Left lung (tissue), 14 donors: ENCODE measurements at places on chromosomes 7 and 10.

GRCh38 chr10:100895346-100895745 is 17.4 kb upstream of the SLF2 start:
- DNase-seq: no peak

- DNase-seq: no peak
Observed at GRCh38 chr7:48637382-48637781, 287.0 kb upstream of the CDC14C start.

DNA sequence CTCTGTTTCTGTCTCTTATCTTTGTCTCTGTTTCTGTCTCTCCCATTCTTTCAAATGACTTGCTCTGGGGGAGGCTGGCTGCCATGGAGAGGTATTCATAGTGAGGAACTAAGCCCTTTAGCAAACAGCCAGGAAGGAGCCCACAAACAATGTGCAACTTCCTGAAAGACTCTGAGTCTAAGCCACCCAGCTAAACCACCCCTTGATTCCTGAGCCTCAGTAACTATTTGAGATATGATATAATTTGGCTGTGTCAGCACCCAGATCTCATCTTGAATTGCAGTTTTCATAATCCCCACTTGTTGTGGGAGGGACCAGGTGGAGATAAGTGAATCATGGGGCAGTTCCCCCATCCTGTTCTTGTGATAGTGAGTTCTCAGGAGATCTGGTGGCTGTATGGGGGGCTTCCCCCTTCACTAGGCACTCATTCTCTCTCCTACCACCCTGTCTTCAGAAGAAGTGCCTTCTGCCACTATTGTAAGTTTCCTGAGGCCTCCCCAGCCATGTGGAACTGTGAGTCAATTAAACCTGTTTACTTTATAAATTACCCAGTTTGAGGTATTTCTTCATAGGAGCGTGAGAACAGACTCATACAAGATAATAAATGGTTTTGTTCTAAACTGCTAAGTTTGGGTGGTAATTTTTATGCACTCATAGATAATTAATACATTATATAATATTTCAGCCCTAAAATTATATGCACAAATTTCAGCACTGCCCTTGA is 121.2 kb upstream of the FOXP2 start:
- no peak for DNase-seq

DNA sequence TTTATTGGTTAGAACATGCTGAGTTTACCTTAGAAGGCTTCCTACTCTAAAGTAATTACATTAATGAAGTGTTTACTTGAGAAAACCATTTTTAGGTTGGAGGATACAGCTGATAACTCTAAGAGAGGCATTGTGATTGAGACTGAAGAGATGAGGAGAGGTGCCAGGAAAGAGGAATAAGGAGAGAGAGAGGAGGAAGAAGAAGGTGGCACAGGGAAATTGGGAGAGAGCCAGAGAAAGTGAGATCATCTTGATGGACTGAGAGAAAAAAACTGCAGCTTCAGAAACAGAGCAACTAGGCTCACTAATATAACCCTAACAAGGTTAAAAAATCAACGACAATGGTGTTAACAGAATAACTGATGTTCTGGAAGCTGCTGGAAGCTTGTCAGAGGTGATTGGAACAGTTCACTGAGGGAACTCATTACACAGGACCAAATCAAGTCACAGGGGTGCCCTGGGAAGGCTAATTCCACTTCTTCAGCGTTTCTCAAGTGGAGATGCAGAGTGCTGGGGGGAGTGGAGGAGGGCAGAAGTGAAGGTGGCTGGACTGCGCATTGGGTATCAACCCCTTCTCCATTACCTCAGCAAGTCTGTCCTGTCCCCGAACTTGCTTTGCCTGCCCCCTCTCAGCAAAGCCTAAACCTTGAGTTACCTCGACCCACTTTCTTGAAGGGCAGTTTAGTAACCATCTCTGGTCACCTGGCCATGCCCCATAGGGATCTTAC is 6.9 kb upstream of the SORBS1 start:
- no peak for DNase-seq
